Osteocyte (in vitro differentiated cells): ENCODE measurements at places on chromosomes 6 and 20.

DNA sequence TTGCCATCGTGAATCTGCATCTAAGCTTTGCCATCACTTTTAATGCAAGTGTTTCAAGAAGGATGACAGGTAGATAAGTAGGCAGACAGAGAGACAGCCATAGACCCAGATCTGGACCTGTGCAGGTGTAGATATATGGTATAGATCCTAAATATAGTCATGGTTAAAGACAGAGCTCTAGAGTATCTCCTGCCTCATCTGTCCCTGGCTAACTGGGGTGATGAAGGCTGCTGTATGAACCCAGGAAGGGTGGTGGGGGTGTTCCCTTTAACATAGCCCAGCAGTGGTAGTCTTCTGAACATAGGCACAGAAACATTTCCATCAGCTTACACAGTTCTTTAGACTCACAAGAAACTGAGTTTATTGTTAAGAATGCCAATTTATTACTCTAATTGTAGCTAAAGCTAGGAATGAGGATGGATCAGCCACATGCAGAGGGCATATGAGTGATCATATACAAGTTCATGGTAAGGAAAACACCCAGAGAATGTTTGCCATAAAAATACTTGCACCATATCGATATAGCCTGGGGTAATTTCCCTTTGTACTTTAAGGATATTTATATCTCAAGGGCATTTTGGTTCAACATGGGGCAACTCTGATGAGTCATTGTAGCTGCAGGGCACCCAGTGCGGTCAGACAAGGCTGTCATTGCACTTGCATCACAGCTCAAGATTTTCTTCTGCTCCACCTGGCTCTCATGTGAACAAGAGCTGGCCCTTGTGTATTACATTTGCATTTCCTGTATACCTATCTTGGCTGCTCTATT is 587.2 kb downstream of the EPM2A start:
- no peak for DNase-seq

- no peak for DNase-seq
Measured at GRCh38 chr6:47581591-47581990, 104.0 kb downstream of the CD2AP start.

- DNase-seq: no peak
Measured at GRCh38 chr6:67916399-67916798, 718.7 kb upstream of the ADGRB3 start.

DNA sequence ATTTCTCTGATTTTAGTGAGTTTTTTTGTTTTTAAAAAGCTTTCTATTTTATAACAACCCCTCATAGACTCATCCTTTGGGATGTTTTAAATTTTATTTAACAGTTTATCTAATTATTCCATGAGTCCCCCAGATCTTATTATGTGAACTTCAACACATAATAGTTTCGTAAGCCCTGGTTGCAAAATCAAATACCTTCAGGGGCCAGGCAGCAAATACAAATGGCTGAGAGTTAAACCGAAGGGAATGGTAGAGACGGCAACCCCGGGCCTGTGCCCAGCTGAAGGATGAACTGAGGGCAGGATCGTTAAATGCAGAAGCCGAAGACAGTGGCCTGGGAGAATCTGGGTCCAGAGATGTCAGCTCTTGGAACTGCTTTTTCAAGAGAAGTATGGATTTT is 88.4 kb downstream of the RTN4IP1 start:
- no peak for DNase-seq

DNA sequence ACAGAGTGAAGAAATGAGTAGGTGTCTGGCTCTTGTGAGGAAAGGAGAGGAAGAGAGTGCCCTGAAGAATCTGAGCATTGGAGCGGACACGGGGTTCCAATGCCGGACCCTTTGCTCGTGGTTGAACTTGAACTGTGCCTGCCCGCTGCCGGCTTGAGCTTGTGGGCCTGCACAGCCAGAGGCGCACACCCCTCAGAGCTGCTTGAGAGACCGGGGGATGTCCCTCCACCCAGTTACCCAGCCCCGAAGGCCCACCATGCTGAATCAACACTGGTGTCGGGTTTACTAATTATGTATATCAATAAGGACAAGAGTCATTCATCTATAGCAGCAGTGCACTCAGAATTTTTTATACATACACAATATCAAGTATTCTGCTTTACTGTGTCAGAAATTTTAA is 218.3 kb upstream of the CST7 start:
- peak; percentile 74 for DNase-seq

DNA sequence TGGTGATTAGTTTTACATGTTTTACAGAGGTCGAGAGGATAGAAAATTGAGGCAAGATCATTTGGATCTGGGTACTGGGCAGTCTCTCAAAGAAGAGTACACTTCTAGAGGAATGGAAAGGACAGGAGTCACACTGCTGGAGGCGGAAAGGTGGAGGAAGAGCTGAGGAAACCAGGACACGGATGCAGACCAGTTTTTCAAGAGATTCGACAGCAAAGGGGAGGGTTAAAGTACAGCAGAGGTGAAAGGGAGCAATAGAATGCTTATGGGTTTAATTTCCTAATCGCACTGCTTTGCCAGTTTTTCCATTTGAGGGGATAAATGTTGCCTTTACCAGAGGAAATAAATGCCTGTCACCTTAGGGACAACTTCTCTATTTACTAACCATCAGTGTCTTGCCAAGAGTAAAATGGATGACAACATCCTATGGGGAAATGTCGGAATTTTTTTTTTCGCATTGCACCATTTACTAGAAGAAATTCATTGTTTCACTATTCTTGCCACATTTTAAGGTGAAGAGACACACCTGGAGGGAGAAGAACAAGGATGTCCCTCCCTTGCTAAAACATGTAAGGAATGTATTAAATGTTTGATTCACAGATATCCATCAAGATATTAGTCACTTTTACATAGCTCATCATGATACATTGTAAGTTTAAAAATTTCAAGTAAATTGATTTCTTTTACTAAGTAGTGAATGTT is 226.6 kb downstream of the COL12A1 start:
- DNase-seq: no peak

- DNase-seq: no peak
Measured at GRCh38 chr6:94144807-94145206, 725.4 kb upstream of the EPHA7 start.

DNA sequence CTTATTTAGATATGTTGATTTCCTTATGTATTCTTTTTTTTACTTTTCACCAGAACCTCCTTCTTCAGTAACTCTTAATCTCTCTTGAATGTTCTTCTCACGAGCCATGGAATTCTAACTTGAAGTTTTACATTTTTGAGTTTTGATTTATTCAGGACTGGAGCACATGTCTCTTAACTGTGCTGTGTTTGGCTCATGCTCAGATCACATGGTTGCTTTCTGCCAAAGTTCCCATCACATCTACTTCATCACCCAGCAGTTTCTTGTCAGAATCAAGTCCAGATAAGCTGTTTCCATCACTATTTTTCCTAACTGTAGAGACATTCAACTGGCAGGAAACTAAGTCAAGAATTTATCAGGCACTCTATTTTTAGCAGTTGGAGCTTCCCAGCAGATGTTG is 31.7 kb downstream of the SLC35A1 start:
- DNase-seq: no peak

GRCh38 chr20:50056951-50057713 is 55.8 kb downstream of the UBE2V1 start:
- DNase-seq: no peak

DNA sequence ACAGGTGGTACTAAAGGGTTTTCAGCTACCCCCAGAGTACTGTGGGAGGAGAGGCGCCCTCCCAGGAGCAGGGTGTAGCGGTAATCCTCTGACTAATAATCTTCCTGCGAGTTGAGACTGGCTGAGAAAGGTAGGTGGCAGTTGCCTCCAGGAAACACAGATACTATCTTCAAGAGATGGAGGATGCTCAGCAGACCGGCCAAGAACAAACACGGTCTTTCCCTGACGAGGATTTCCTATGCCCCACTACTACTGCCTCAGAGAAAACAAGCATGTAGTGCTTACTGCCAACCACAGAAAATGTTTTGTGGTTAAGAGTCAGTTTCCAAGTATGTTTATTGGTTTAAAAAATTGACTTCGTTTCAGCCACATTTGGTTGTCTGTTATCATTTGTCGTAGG is 26.8 kb downstream of the C6orf89 start:
- DNase-seq: no peak

DNA sequence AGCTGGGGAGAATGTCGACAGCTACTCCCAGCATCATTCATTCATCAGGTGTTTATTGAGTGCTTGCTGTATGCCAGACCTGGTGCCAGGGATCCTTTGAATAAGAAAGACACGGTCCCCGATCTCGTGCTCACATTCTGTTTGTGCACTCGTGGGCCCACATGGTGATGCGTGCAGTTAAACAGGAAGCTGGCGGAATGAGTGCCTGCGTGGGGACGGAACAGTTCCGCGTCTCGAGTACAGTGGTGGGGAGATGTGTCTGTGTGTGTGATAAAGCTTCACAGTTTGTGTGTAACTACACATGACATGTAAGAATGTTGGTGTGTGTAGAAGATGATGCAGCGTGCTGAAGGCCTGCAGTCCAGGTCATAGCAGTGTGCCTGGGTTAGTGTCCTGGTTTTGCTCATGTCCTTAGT is 6.5 kb downstream of the RBM38 start:
- no peak for DNase-seq

GRCh38 chr6:158509465-158509864 is 50.4 kb upstream of the TMEM181 start:
- no peak for DNase-seq

DNA sequence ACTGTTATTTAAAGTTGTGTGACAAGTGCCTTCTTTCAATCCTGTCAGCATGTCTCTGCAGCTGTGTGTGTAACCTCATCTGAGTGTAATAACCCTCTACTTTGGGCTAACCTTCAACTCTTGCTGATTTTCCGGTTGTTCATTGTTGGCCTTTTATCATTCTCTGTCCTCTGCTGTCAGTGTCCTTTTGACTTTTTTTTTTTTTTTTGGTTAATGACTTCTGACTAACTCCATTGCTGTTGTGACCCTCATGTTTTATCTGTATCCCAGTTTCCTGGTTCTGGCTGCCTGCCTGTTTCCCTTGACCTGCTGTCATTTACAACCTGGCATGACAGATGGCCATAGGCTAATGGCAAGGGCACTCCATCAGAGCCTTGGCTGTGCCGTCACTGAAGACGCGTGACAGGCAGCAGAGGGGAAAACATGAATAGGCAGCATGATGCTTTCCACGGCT is 145.7 kb upstream of the MAN1A1 start:
- DNase-seq: no peak

DNA sequence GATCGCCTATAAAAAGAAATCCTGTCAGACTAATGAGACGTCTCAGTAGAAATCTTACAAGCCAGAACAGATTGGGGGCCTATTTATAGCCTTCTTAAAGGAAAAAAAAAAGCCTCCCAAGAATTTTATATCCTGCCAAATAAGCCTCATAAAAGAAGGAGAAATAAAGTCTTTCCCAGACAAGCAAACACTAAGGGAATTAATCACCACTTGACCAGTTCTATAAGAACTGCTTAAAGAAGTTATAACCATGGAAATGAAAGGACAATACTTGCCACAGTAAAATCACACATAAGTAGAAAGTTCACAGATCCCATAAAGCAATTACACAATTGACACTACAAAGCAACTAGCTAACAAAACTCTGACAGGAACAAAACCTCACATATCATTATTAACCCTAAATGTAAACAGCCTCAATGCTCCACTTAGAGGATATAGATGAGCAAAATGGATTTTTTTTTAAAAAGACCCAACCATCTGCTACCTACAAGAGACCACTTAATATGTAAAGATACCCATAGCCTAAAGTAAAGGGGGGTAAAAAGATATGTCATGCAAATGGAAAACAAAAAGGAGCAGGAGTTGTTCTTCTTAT is 13.4 kb downstream of the SLC22A16 start:
- DNase-seq: no peak

- no peak for DNase-seq
Measured at GRCh38 chr6:163355426-163355991, 59.0 kb upstream of the QKI start.

DNA sequence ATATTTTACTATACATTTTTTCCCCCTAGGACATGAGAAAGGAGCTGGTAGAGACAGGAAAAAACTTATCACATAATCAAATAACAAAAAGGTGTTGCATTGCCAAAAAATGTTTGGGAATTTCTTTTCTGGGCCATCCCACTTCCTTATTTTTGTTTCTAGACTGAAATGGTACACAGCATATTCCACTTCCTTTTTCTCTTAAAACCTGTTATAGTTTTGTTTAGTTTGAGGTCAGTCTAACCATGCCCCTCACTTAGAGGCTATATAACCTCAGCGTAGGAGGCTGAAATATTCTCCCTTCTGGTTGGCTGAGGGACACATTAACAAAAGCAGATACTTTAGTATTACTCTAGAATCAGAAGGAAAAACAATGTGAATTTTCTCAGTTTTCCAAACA is 323.9 kb downstream of the GJA1 start:
- DNase-seq: no peak

DNA sequence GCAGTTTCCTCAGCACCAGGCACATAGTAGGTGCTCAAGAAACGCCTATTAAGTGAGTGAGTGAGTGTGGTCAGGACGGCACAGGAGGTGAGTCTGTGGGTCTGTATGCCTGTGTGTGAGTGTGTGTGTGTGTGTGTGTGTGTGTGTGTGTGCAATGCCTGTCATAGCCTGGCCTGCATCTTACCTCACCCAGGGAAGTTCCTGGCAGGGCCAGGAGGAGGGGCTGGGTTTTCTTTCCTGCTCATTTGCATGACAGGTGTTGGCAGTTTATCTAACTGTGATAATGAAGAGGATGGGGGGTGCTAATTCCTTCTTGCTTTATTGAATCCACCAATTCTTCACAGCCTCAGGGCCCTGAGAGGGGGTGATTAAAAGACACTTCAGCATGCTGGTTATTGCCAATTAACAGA is 146.7 kb upstream of the MLN start:
- DNase-seq: no peak

DNA sequence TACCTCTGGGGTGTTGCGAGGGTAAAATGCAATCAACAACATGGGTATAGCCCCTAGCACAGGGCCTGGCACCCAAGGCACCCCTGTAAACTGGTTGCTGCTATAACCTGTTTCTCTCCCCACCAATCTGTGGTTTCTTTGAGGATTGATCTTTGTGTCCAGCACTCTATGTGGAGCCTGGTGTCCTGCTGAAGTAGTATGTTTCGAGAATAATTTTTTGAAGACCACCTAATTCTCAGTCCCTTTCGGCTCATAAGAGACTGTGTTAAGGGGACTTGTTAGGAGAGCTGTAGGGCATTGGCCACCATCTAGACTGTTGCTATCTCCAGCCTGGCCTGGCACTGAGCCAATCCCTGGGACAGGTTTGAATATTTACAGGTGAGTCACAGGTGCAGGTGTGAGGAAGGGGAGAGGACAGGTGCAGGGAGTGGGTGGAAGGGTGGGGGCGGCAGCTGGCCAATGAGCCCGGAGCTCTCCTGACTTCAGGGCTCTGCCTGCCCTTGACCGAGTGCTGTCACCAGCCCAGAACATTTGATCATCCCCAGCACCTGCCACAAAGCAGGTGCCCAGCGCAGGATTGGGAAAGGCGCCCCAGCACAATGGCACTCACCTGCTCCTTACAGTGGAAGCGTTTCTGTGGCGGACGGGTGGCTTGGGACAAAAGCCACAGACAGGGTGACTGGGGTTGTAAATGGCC is 8.1 kb upstream of the C20orf144 start:
- DNase-seq: no peak

GRCh38 chr6:48922837-48923236 is 540.2 kb downstream of the MMUT start:
- DNase-seq: no peak

GRCh38 chr20:17883592-17884306 is 84.8 kb downstream of the SNX5 start:
- DNase-seq: no peak
